Upper lobe of left lung (tissue), 6 donors: ENCODE measurements at places on chromosomes 1 and 21. TPM values are rescaled to one million over a fixed set of nuclear protein-coding genes. Genes with fewer than 3 reads are reported as not detected.

DNA sequence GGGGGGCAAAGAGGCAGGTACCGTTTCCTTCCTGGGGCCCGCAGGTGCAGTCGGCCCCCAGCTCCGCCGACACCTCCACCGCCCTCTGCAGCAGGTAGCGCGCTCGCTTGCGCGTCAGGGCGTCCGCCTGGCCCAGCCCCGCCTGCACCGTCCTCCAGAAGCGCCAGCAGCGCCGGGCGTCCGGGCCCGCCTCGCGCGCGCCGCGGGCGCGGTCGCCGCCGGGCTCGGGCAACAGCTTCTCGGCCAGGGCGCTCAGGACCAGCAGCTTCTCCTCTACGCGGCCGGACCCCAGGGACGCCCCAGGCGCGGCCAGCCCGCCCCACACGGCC is 863 bp downstream of the TARBP1 start:
- peak overlapping the region; percentile 93 for H3K27ac ChIP-seq
- DNase-seq = no peak
- peaks cover 19% of the 10 kb centered on the region for H3K4me1 ChIP-seq

DNA sequence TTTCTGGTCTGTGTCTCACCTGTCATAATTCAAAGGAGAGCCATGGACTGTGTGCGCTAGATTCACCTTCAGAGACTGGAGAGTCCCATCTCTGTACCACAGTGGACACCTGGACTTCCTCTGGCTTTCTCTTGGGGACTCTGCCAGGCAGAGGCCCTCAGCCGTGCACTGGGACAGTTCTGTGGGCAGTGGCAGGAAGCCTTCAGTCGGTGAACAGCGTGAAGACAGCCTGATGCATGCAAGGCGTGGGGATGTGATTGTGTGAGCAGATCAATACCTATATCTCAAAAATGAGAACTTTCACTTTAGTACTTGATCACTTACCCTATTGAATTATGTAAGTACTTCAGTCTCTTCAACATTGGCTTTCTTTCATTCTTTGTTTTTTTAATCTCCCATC is 245.3 kb downstream of the DISC1 start:
- no peaks in the 10 kb centered on the region for H3K4me1 ChIP-seq
- H3K36me3 ChIP-seq = no peaks in the 10 kb centered on the region
- H3K27me3 ChIP-seq = no peaks in the 10 kb centered on the region
- H3K27ac ChIP-seq = no peak overlapping the region

- no peaks in the 10 kb centered on the region for H3K36me3 ChIP-seq
- H3K4me1 ChIP-seq = peaks cover 20% of the 10 kb centered on the region
- H3K27me3 ChIP-seq = no peaks in the 10 kb centered on the region
Observed at GRCh38 chr21:17612023-17612564, 607 bp downstream of the BTG3 start.

DNA sequence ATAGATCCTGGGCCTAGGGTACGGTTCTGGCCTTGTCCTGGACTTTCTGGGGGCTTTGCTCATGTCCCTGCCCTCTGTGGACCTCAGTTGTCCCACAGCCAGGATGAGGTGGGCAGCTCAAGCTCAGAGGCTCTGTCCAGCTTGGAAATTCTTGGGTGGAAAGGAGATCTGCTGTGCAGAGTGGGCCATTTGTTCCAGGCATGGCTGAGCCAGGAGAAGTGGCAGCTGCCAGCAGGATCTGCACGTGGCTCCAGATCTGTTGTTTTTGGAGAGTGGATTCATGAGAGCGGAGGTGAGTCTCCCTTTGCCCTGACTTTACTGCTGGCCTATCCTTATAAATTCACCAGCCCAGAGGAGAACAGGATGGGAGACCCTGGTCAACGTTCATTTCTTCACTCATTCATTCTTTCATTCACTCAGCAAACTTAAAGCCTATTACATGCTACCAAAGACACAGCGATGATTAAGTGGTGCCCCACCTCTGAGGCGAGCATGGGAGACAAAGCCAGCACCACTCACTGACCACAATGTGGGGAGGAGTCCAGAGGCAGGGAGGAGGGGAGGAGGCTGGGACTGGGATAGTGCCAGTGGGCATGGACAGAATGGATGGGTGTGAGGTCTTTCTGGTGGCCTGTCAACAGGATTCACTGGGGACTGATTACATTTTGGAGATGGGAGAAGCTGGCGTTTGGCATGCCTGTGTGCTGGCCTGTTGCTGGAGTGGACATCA is 205.1 kb downstream of the TRABD2B start:
- no peaks in the 10 kb centered on the region for H3K36me3 ChIP-seq
- no peaks in the 10 kb centered on the region for H3K27me3 ChIP-seq
- H3K4me1 ChIP-seq = no peaks in the 10 kb centered on the region
- DNase-seq = no peak
- H3K27ac ChIP-seq = no peak overlapping the region

DNA sequence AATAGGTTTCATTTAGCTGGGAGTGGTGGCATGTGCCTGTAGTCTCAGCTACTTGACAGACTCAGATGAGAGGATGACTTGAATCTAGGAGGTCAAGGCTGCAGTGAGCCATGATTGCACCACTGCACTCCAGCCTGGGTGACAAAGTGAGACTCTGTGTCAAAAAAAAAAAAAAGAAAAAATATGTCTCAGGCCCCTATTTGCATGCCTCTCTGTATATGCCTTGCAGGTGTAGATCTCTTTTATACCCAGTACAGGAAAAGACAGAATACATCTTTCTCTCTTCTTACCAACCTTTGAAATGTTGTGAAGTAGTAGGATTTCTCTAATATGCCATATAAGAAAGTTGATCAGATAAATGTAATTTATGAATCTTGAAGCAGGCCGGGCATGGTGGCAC is 6.4 kb downstream of the CNR2 start:
- H3K4me1 ChIP-seq = peaks cover 14% of the 10 kb centered on the region
- no peaks in the 10 kb centered on the region for H3K27me3 ChIP-seq
- DNase-seq = no peak
- no peak overlapping the region for H3K27ac ChIP-seq
- no peak overlapping the region for H3K4me3 ChIP-seq

GRCh38 chr1:2533365-2533764 is 3.3 kb upstream of the HES5 start:
- H3K4me3 ChIP-seq = no peak overlapping the region
- H3K36me3 ChIP-seq = no peaks in the 10 kb centered on the region
- H3K27ac ChIP-seq = no peak overlapping the region
- peaks cover 27% of the 10 kb centered on the region for H3K4me1 ChIP-seq

DNA sequence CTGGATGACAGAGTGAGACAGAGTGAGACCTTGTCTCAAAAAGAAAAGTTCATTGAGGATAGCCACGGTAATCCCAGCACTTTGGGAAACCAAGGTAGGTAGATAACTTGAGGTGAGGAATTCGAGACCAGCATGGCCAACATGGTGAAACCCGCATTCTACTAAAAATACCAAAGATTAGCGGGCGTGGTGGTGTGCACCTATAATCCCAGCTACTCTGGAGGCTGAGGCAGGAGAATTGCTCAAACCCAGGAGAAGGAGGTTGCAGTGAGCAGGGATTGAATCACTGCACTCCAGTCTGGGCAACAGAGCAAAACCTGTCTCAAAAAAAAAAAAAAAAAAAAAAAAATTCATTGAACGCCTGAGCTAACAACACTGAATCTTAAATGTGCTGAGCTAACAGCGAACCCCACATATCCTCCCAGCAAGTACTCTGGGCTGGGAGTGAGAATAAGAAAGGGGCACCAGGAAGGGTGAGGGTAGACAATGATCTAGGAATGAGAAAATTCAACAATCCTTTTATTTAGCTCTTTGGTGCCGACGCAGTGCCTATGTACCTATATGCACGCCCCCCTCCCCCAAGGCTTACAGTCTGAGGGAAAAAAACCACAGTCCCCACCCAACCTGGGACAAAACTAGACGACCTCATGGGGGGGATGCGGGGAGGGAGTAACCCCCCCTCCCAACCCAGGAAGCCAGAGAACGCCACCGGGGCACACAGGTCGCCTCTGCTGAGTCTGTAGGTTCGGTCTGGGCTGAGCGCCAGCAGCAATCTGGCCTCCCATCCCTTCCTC is 1.4 kb upstream of the CACNA1S start:
- peak overlapping the region; percentile 38 for H3K4me3 ChIP-seq
- peaks cover 9% of the 10 kb centered on the region for H3K27me3 ChIP-seq
- H3K4me1 ChIP-seq = no peaks in the 10 kb centered on the region
- H3K36me3 ChIP-seq = no peaks in the 10 kb centered on the region
- no peak overlapping the region for H3K27ac ChIP-seq
- no peak for DNase-seq

DNA sequence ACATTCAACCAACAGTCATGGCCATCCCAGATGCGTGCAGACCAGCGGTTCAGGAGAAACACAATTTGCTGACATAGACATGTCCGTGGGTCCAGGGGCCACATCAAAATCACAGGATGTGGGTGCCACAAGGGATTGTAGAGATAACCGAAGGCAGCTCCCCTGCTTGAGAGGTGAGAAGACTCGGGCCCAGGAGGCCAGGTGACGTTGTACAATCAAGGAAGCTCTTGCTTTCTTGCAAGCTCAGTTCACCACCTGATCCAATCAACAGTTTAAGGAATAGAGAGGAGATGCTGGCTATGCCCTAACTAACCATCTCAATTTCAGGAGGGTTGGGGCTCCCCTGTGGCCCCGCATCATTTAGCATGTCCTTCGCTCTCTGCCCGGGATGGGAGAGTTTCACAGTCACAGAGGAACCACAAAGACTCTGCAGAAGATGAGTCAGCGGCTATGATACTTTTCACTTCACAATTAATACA is 19.5 kb downstream of the UBASH3A start:
- H3K4me1 ChIP-seq = no peaks in the 10 kb centered on the region
- H3K36me3 ChIP-seq = no peaks in the 10 kb centered on the region
- H3K4me3 ChIP-seq = no peak overlapping the region
- H3K27me3 ChIP-seq = no peaks in the 10 kb centered on the region
- H3K27ac ChIP-seq = no peak overlapping the region
- DNase-seq = no peak

DNA sequence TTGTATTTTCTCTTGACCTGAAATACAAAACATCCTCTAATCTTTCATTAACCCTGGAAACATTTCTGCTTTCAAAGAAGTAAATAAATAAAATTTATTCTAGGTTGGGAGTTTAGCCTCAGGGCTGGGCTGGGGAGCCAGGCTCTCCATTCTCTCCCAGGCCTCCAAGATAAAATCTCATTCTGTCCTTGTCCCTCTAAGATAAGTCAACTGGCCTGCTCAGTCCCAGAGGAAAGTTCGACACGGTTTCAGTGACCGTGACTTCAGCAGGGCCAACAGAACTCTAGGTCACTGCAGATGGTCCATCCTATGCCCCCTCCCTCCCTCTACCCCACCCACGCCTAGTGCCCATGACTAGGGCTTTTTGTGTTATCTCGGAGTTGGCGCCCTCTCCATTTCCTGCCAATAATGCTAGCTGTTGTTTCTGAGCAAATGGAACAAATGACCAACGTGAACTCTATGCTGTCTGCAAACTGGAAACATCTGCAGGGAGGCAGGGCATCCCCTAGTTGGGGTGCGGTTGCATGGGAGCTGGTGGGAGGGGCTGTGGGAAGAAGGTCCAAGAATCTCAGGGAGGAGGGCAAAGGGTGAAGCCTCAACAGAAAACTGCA is 10.1 kb upstream of the ADORA3 start:
- H3K36me3 ChIP-seq = no peaks in the 10 kb centered on the region
- H3K27ac ChIP-seq = no peak overlapping the region
- no peaks in the 10 kb centered on the region for H3K27me3 ChIP-seq
- no peak for DNase-seq

DNA sequence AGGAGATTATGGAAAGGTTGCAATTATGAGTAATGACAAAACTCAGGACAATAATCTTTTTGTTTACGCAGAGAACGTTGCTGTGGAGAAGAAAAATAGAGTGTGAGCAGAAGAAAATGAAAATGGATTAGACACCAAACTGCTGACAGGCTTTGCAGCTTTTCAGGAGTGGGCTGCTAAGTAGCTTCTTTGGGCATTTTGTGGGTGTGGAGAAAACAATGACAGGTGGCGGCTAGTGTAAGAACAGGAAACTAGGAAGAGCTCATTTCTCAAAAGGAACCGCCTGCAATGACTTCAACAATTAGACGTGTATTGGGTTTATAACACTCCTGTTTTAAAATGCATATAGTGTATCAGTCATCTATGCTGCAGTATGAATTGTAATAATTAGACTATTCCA is 18.3 kb upstream of the PALMD start:
- H3K36me3 ChIP-seq = no peaks in the 10 kb centered on the region
- no peaks in the 10 kb centered on the region for H3K27me3 ChIP-seq
- no peak for DNase-seq
- H3K27ac ChIP-seq = no peak overlapping the region
- H3K4me3 ChIP-seq = no peak overlapping the region

- H3K27ac ChIP-seq = peak overlapping the region; percentile 97
- peaks cover 54% of the 10 kb centered on the region for H3K4me1 ChIP-seq
- H3K27me3 ChIP-seq = no peaks in the 10 kb centered on the region
Observed at GRCh38 chr1:1782399-1783221, 4.3 kb upstream of the NADK start.

GRCh38 chr1:30321996-30322858 is 401.2 kb downstream of the MATN1 start:
- no peak overlapping the region for H3K4me3 ChIP-seq
- no peaks in the 10 kb centered on the region for H3K4me1 ChIP-seq
- H3K27me3 ChIP-seq = no peaks in the 10 kb centered on the region

DNA sequence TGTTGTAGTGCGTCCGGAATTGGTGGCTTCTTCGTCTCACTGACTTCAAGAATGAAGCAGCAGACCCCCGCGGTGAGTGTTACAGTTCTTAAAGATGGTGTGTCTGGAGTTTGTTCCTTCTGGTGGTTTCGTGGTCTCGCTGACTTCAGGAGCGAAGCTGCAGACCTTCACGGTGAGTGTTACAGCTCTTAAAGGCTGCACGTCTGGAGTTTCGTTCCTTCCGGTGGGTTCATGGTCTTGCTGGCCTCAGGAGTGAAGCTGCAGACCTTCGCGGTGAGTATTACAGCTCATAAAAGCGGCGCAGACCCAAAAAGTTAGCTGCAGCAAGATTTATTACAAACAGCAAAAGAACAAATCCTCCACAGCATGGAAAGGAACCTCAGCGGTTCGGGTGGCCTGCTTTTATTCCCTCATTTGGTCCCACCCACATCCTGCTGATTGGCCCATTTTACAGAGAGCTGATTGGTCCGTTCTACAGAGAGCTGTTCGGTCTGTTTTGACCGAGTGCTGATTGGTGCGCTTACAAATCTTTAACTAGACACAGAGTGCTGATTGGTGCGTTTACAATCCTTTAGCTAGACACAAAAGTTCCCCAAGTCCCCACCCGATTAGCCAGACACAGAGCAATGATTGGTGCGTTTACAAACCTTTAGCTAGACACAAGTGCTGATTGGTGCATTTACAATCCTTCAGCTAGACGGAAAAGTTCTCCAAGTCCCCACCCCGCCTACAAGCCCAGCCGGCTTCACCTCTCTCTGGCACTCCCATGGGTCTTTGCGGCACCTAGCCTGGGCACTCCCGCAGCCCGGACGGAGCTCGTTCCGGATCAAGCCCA is 49.6 kb upstream of the KRTAP19-8 start:
- H3K27ac ChIP-seq = no peak overlapping the region
- no peak overlapping the region for H3K4me3 ChIP-seq
- H3K27me3 ChIP-seq = no peaks in the 10 kb centered on the region
- DNase-seq = no peak
- H3K4me1 ChIP-seq = peaks cover 3% of the 10 kb centered on the region

- peaks cover 98% of the 10 kb centered on the region for H3K27me3 ChIP-seq
- H3K36me3 ChIP-seq = no peaks in the 10 kb centered on the region
- peak; percentile 56 for DNase-seq
- H3K4me3 ChIP-seq = no peak overlapping the region
- no peak overlapping the region for H3K27ac ChIP-seq
- peaks cover 73% of the 10 kb centered on the region for H3K4me1 ChIP-seq
Observed at GRCh38 chr21:36704958-36705678, 6.2 kb downstream of the SIM2 start.

The KCNJ15 gene
- total RNA-seq = 39.5 TPM

The CA6 gene
- total RNA-seq = not detected

The ARTN gene
- 5.2 TPM for total RNA-seq

The ANGPTL3 gene
- total RNA-seq = not detected

The GLUL gene
- total RNA-seq = 1,802 TPM

The ERG gene
- 38.9 TPM for total RNA-seq
